ENCODE measurements at places on chromosomes 11 and 22.

DNA sequence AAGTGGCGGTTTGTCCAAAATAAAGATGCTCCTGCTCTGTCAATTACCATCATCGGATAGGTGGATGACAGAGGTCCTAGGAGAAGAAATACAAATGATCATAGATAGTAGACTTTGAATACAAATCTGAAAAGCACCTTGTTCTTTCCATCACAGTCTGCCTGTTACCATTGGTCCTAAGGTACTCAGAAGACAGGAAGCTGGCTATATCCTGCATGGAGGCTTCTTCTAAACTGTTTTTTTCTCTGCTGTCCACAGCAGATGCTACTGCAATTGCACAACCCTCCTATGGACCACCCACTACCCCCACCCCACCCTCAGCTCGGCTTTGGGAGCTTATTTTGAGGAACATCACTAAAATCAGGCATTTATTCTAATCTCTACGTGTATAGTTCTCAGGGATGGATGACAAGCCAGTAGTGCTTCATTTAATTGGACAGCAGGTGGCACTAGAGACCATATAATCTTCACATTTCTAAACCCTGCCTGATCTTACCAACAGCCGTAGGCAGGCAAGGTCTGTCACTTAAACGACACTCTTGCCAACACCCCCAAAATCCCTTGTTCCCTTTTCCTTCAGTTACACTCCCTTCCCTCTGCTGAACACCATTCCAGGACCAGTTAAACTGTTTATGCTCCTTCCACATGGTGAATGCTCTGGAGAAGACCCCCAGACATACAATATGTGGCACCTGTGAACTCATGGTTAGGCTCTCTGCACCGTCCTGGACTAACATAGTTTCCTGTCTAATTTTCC, 6.6 kb upstream of the PTS start:
- DNase-seq: no peak

DNA sequence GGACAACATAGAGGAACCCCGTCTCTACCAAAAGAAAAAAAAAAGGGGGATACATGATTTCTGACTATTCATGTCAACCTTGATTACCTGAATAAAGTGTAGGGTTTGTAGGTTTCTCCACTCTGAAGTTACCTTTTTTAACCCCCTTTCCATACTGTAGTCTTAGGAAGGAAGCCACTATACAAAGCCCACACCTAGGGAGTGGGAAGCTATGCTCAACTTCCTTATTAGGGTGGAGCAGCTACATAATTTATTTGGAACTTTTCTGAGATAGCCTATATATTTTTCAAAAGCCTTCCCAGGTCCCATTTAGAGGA, 582 bp upstream of the ATP6V1E1 start:
- no peak for DNase-seq

DNA sequence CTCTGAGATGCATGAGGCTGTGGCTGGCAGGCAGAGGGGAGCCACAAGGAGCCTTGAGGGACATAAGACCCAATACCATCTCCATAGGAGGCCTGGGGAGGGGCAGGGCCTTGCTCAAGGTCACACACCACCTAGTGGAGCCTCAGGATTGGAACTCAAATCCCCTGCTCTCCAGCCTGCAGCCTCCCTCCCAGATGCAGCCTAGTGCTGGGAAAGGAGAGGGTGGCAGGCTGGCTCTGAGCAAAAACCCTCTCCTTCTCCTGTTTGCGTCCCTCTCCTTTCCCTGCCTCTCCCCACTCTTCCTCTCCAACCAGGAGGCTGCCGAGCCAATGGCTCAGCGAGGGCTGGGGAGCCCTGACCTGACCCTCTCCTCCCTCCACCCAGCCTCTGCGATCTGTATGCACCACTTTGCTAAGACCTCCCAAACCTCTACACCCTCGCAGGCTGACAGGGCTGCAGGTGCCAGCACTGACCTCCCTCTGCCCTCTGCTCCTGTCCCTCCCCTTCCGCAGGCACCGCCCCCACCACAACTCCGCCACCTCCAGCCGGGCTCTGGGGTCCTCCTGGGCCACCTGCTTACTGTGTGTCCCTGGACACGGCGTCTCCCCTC, 14.7 kb downstream of the IGLL1 start:
- DNase-seq: no peak

DNA sequence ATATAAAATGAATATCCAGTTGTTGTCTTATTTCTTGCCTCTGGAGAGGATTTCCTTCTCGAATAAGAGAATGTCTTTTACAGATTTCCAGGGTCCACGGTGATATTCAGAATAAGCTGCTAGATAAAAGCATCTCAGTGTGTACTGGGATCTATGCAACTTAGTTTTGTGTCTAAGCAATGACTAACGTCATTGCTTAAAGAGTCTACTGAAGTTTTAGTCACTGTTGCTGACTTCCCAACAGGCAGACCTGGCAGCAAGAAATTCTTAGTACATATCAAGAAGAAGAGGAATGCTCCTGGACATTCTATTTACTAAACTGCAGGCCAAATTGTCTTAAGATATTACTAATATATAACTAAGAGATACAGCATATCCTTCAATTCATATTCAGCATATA, 70.3 kb downstream of the SOX6 start:
- no peak for DNase-seq

DNA sequence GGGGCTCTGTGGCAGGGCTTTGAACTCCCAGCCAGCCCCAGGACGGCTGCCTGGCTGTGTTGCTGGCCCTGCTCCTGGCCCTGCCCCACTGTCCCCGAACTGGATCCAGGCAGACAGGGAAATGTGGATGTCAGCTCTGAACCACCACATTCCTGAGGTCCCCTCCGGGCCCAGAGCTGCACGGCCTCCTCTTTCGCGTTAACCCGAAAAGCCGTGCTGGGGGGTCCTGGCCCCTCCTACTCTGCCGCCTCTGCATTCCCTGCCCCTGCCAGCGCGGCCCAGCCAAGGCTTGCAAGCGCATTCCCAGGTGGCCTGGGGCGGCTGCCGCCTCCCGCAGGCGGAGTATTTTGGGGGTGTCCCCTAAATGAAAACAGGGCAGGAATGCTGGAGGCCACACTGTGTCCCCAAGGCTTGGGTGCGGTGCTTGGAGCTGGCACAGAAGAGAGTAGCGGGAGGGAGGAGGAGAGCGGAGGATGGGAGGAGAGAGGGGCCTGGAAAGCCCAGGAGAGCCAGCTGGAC, 5.4 kb downstream of the LINC01488 start:
- no peak for DNase-seq

DNA sequence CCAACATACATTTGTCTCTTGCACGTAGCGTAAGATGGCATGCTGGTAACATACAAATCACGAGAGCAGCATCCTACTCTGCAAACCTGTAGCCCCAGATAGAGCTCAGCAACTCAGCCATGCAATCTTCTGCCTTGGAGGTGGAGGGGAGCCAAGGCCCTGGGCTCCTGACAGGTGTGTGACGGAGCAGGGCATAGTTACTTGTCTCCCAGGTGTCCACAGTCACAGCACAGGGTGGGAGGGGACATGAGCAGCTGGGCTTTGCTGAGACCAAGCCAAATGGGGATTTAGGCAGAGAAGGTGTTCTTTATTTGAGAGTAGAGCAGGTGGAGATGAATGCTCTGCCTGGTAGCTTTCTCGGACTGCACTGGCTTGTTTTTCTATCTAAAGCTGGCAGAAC, 111.7 kb downstream of the TEAD1 start:
- no peak for DNase-seq

GRCh38 chr11:71200172-71200716, 52.1 kb downstream of the SHANK2 start:
- DNase-seq: no peak

- no peak for DNase-seq
Observed at GRCh38 chr22:19959043-19959586, 17.5 kb upstream of the TXNRD2 start.

- no peak for DNase-seq
Observed at GRCh38 chr11:28636033-28636432, 527.8 kb downstream of the METTL15 start.

DNA sequence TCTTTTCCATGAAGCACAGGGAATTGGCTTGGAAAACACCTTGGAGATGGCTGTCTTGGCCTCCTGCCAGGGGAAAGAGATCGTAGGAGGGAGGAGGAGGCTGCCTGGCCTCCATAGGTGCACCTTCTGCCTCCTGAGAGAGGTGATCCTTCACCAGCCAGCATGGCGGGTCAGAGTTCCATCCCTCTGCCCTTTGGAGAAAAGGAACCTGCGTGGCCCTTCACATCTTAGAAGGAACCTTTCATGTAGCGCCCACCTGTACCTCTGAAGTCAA, 58.2 kb upstream of the DRD2 start:
- no peak for DNase-seq

DNA sequence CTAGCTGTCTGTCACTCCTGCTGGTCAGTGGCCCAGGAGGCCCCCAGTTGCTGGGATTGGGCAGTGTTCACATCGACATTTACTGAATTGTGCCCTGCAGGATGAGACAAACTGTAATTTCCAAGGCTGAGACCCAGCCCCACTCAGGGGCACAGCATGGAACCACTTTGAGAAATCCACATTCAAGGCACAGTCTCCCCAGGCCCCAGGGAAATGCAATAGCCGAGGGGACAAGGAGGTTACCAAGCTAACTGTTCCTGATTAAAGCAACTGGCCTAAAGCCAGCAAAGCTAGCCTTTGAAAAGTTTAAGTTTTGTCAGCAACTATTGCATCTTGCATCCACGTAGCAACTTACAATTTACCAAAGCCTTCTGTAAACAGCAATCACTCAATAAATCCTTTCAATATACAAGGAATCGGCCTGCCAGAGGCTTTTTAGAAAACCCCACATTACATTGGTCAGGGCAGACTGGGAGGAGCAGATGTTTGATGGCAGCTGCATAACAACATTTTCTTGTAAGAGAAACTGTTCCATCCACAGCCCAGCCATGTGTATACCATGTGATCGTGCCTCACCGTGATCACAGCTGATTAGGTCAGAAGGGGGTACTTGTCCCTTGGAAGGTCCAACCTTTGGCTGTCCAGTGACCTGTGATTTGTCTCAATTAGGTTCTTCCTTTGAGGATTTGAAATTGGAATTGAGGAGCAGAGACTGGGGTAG, 103.9 kb downstream of the TENM4 start:
- DNase-seq: no peak

GRCh38 chr22:30947816-30948454, 20.6 kb downstream of the MORC2 start:
- DNase-seq: no peak

- DNase-seq: no peak
Observed at GRCh38 chr22:30079952-30080533, at the start of gene HORMAD2. HORMAD2 (plus strand) TSS chr22:30080464; CDS start chr22:30093953, 13,489 bp downstream.

DNA sequence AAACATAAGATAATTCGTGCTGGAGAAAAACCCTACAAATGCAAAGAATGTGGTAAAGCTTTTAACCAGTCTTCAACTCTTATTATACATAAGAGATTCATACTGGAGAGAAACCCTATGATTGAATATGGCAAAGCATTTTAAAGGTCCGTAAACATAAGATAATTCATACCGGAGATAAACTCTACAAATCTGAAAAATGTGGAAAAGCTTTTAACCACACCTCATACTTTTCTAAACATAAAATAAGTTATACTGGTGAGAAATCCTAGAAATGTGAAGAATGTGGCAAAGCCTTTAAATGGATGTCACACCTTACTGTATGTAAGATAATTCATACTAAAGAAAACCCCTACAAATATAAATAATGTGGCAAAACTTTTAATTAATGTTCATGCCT, 20.7 kb downstream of the PLAAT5 start:
- DNase-seq: no peak

DNA sequence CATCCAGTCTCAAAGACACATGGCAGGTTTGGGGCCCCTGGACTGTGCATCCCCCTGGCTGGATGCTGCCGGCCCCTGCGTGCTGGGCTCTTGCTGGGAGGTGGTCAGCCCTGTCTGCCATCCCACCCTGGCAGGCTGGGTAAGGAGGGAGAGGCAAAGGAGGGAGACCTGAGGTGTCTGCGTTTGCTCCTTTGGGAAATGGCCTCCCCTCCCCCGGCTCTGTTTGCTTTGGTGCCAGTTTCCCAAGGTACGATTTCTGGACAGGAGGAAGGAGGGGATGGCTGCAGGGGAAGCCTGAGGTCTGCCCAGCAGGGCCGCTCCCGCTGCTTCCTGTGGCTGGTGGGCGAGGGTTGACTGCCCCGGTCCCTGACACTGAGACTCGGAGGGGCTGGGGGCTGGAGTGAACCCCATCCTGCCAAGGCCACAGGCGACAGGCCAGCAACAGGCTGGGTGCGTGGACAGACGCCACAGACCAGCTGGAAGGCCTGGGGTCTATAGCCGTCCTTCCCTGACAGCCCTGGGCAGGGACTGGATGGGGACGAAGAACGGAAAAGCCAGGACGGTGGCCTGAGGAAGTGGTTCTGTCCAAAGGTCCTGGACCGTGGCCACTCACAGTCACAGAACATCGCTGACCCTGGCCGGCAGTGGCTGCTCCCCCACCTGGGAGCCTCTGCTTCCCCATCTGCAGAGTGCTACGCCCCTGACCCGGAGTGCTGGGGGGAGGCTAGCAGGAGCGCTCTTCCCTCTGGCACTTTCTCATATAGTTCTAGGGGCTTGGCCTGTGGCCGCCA, 38.0 kb downstream of the OSBPL5 start:
- DNase-seq: no peak

- no peak for DNase-seq
Observed at GRCh38 chr11:64334764-64335735, 5.0 kb upstream of the CCDC88B start.

GRCh38 chr11:90916706-90917105, 693.9 kb upstream of the CHORDC1 start:
- DNase-seq: no peak

- DNase-seq: no peak
Observed at GRCh38 chr11:2783536-2784082, 83.8 kb upstream of the KCNQ1OT1 start.

GRCh38 chr22:40030758-40031095, 36.0 kb downstream of the FAM83F start:
- no peak for DNase-seq

- DNase-seq: no peak
Observed at GRCh38 chr22:19207401-19207808, 28.9 kb upstream of the SLC25A1 start.

DNA sequence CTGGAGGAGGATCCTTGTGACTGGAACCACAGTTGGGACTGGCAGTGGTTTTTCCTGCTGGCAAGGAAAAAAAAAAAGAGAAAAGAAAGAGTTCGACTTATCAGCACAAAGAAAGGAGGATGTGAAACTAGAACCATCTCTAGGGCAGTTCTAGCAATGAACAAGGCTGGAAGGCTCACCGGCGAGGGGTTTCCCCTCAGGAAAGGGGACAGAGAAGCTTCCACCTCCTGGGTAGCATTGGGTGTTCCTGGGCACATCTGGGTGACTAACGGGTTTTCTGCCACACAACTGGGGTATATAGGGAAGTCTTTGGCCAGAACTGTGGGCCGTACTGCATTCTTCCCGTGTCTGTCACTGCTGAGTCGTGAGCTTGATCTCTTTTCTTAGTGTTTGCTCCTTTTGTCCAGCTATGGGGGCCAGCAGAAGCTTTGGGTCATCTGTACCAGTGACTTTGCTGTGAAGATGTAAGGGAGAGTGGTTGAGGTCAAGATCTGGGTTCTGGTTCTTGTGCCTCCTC, 109.4 kb upstream of the OR4B1 start:
- no peak for DNase-seq

- DNase-seq: no peak
Observed at GRCh38 chr22:40493441-40493840, 123.0 kb downstream of the SGSM3 start.

DNA sequence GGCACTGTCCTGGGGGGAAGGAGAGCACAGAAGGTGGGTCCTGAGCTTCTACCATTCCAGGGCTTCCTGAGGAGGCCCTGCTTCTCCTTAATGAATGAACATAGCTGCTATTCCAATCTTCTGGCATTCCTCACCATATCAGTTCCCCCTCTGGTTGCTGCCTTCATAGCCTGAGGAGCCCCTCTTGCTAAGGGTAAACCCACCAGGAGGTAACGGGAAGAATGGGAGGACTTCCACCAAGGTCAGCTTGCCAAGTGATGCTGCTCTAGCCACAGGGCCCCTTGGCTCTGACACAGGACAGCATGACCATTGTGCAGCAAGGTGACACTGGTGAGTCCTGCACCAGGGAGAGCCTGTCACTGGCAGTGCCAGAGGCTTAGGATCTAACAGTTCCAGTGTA, 1022.5 kb downstream of the TBC1D22A start:
- no peak for DNase-seq

All from stimulated activated CD4-positive, alpha-beta T cell treated with anti-CD3 and anti-CD28 coated beads, Interleukin-1b, Interleukin-23, amount 100 ng/mL, for 1 hour (primary cell).